ENCODE measurements at places on chromosomes 2 and 18.

GRCh38 chr18:59848002-59848401 lies 51.8 kb upstream of the PMAIP1 start:
- no peak for DNase-seq

- no peak for DNase-seq
Measured at GRCh38 chr2:6828299-6828584, 37.5 kb downstream of the CMPK2 start.

- DNase-seq, result no peak
Measured at GRCh38 chr2:127991742-127992141, 36.1 kb downstream of the SAP130 start.

GRCh38 chr2:53510401-53510800 lies 257.2 kb upstream of the CHAC2 start:
- DNase-seq, result no peak

GRCh38 chr2:56018267-56018666 lies 94.7 kb upstream of the EFEMP1 start:
- DNase-seq, result no peak

GRCh38 chr2:179543361-179543901 lies 278.8 kb upstream of the SESTD1 start:
- no peak for DNase-seq

- no peak for DNase-seq
Measured at GRCh38 chr2:238726670-238727584, 121.0 kb upstream of the TWIST2 start.

GRCh38 chr18:36828630-36829361 lies at the start of the genes KIAA1328 and TPGS2:
Gene KIAA1328, plus strand, starts transcription at chr18:36829127. Its CDS starts 12 bp downstream, at chr18:36829139.
Gene TPGS2, minus strand, starts transcription at chr18:36829002. Its CDS starts 235 bp downstream, at chr18:36828767.
- peak; percentile 87 for DNase-seq

DNA sequence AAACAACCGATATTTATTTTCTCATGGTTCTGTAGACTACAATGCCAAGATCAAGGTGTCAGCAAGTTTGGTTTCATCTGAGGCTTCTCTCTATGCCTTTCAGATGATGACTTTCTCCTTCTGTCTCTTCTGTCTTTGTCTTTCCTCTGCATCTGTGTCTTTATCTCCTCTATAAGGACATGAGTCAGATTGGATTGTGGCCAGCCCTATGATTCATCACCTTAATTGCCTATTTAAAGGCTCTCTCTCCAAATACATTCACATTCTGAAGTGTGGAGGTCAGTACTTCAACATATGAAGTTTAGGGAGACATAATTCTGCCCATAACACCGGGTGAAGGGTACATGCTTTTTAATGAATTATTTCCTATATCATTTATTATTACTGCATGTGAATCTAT lies 71.2 kb upstream of the CNTNAP5 start:
- DNase-seq, result no peak

DNA sequence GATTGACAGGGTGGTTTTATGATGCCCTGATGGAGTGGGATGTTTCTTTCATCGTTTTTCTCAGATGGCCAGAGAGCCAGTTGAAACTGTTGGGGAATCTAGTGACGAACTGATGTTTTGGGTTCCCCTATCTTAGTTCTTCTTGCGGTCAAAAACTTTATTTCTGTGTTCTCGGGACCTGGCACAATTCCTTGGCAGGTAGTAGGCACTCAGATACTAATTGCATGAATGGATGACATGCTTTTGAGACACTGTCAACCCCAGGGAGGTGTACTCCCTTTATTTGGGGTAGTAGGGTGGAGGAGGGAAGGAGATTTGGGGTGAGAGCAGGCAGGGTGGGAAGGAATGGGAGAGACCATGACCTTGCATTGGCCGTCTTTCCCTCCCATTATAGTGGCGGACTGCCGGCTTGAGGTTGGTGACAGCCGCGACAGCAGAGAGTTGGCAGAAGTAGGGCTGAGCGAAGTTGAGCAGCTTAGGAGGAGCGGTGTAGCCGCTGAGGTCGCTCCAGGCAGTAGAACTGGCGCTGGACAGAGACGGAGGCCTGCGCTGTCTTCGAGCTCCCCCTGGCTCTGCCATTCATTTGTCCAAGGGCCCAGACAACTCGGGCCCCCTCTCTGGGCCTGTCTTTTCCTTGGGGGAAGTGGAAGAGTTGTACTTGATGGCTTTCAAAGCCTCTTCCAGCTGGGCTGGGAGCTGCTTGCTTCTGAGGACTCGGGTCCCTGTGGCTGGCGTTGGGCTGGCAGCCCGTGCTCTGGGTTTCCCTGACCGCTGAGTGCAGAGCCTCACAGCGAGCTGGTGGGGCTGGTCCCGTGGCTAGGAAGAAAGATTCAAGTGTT lies 2.6 kb downstream of the TET3 start:
- DNase-seq, result peak; percentile 11

DNA sequence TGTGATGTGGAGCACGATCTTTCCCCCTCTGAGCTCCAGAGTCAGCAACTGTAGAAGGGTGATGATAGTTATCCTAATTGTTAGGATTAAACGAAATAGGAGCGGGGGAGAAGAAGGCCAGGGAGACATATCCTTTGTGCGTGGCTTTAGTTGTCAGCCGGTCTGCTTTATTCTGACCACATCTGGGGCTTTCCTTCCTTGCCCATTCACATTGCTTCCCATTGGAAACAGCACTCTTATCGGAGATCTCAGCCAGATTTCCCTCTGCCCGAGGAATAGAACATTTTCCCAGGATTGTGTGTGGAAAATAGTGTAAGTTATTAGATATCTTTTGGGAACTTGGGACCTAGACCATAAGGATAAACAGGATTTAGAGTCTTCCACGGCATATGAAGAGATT lies 1.5 kb downstream of the RALB start:
- no peak for DNase-seq

GRCh38 chr2:95345563-95346230 lies 48.5 kb downstream of the KCNIP3 start:
- DNase-seq, result no peak

DNA sequence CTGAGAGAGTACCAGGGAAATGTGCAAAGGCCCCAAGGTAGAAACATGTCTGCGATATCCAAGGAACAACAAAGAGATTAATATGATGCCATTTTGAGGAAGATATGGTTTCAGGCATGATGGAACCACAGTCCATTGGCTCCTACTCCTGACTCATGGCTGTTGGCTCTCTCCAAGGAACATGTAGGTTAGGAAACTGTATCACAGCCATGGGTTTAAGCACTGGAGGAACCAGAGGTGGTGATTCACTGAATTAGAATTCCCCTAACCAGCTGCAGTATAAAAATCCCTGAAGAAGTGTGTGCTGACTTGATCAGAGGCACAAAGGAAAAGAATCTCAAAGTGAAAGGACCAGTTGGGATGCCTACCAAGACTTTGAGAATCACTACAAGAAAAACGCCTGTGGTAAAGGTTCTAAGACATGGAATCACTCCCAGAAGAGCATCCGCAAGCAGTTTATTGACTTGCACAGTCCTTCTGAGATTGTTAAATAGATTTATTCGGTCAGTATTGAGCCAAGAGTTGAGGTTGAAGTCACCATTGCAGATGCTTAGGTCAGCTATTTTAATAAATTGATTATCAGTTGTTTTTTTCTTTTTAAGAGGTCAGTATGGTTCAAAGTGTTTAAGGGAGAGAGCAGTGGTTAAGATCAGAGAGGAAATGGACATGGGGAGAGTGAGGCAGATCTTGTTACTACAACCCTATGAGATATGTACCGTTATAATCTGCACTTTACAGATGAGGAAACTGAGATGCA lies 110.7 kb upstream of the OTX1 start:
- DNase-seq, result no peak

DNA sequence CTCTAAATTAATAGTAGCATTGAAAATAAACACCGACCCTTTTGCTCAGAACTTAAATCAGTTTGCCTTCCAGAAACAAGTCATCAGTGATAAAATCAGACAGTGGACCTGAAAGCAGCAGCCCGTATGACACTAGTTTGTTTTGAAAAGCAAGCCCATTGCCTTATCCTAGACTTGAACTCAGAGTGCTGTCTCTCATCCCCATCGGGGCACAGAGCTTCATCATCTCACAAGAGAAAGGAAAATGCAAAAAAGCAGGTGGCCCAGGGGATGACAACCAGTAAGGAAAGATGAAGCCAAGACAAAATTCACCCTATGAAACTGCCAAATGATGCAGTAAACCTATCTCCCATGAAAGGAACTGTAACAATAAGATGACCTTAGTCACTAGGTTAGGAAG lies 71.2 kb downstream of the CERKL start:
- DNase-seq, result no peak

GRCh38 chr2:173353556-173353955 lies 1.1 kb upstream of the CDCA7 start:
- DNase-seq, result no peak

- no peak for DNase-seq
Measured at GRCh38 chr2:219243291-219243761, 1.9 kb downstream of the GLB1L start.

DNA sequence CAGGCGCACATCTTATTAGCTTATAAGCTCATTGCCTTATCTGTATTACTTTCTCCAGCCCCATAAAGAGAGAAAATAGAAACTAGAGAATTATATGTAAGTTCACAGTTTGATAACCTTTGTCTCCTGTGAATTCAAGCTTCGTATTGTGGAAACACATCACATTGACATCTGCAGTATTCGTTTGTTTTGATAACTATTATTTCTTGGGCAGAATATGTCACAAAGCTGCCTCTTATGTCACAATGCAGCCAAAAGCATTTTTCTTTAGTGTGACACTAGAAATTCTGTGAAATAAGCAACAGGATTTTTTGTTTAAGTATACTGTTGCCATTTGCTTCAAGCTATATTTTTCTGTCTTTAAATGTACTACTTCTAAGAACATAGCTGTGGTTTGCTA lies 221.5 kb downstream of the DOK6 start:
- DNase-seq, result no peak

GRCh38 chr2:120802158-120802557 lies 66.5 kb downstream of the GLI2 start:
- DNase-seq, result no peak

All from T-helper 22 cell (primary cell).